Sigmoid colon (tissue), 7 donors: ENCODE measurements at places on chromosomes 12 and 14. TPM values are rescaled to one million over a fixed set of nuclear protein-coding genes. Genes with fewer than 3 reads are reported as not detected.

DNA sequence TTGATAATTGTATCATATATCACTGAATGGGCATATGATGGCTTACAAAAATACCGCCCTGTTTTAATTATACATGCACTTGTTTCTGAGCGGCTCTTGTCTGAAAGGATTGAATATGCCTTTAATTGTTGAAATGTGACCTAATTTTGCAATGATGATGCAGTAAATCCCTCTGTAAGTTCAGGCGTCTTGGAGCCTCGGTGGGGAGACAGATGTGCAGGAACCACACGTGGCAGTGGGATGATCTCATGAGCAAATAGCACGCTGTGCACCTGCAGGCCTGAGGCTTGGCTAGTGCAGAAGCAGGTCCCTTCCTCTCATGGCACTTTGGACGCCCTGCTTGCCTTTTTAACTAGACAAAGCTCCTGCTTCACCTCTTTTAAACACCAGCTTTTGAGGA, 49.3 kb upstream of the ASPG start:
- DNase-seq: no peak

GRCh38 chr12:19707948-19708409, 268.7 kb downstream of the AEBP2 start:
- no peak for DNase-seq

The LRTM2 gene
- not detected for total RNA-seq

The CEBPE gene
- not detected for total RNA-seq

DNA sequence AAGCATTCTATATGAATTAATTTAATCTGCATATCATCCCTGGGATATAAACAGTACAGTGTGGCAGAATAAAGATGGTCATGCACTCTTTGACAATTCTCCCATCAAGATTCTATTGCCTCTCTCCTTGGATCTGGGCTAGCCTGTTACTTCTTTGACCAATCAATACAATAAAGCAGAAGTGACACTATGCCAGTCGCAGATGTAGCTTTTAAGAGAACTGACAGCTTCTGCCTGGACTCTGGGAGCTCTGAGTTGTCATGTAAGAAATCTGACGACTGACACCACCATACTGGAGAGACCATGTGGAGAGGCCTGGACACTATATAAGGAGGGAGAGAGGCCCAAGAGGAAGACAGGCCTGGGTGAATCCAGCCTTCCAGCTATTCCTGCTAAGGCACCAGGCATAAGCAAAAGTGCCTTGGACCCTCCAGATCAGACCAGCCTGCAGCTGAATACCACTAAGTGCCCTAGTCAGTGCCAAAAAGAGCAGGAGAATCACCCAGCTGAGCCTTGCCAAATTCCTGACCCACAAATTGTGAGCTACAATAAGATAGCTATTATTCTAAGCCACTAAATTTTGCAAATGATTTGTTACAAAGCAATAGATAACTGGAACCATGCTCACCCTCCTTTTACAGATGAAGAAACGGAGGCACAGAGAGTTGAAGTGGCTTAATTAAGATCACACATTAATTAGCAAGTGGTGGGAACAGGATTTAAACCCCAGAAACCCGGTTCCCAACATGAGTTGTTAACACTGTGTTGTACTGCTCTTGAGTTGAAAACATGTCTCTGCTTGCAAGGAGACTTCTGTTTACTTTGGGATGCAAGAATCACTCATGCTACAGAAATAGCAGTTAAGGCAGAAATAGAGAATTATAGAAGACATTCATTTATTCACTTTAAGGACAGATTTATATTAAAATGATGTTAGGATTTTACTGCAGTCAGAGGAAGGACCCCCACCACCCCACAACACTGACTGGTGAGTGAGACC, 84.6 kb downstream of the RIN3 start:
- DNase-seq: no peak

- peak; percentile 74 for DNase-seq
Measured at GRCh38 chr14:75273272-75274049, 5.2 kb upstream of the FOS start.

GRCh38 chr12:120536064-120536791, 2.1 kb downstream of the RNF10 start:
- peak; percentile 17 for DNase-seq

DNA sequence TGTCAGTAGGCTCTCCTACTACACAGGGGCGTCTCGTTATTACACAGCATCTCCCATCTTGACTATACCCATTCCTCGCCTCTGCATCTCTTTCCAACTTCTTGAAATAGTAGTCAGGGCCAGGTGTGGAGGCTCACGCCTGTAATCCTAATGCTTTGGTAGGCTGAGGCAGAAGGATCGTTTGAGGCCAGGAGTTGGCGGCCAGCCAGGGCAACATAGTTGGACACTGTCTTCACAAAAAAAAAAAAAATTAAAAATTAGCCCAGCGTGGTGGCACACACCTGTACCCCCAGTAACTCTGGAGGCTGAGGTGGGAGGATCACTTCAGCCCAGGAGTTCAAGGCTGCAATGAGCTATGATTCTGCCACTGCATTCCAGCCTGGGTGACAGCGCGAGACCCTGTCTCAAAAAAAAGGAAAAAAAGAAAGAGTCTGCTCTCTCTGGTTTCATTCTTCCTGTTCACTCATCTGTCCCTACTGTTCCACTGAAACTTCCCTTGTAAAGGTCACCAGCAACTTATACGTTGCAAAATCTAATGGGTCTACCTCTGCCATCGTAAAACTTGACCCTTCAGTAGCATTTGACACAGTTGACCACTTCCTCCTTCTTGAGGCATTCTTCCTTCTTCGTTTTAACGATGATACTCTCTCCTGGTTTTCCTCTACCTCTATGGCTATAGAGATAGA, 41.0 kb upstream of the PTGR2 start:
- DNase-seq: no peak

- no peak for DNase-seq
Measured at GRCh38 chr12:78756936-78757335, 107.6 kb upstream of the SYT1 start.

- DNase-seq: no peak
Measured at GRCh38 chr12:15320881-15321280, 1.4 kb upstream of the PTPRO start.

- peak; percentile 97 for DNase-seq
Measured at GRCh38 chr12:93813972-93814821, 137.0 kb downstream of the CRADD start.

The SLC10A1 gene
- not detected for total RNA-seq

GRCh38 chr12:130972586-130972950, 18.9 kb downstream of the ADGRD1 start:
- DNase-seq: peak; percentile 32

GRCh38 chr14:76868454-76869170, 42.4 kb downstream of the LRRC74A start:
- DNase-seq: no peak

GRCh38 chr14:73344319-73344718, 107.0 kb downstream of the PAPLN start:
- no peak for DNase-seq

GRCh38 chr12:66199831-66200509, 11.0 kb downstream of the IRAK3 start:
- DNase-seq: no peak

GRCh38 chr12:70661466-70662161, 24.4 kb upstream of the PTPRB start:
- no peak for DNase-seq

DNA sequence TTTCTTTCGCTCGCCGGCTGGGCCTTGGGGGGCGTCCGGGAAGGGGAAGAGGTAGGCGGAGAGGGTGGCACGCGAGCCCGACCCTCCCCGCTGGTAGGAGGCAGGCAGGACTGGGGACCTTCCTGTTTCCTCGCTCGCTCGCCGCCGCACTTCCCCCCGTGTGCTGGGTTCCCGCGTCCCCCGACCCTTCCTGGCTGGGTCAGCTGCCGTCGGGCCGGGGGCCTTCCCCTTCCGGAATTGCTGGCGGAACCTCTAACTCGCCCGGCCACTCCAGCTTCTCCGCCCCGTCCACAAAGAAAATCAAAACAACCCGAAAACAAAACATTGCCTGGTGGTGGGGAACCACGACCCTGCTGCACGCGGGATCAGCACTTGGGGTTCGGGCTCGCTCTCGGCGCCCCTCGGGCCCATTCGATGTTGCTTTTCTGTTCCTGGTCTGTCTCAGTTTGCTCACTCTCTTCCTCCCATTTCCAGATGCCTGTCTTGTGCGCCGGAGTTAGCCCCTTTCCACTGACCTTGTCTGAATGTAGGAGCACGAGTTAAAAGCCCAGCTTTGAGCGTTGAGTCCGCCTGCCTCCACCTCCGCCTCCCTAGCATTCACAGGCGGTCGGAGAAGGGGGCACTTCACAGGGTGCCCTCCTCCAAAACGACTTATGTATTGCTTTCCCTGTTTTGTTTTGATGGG, 581 bp downstream of the PAPOLA start:
- DNase-seq: peak; percentile 74

DNA sequence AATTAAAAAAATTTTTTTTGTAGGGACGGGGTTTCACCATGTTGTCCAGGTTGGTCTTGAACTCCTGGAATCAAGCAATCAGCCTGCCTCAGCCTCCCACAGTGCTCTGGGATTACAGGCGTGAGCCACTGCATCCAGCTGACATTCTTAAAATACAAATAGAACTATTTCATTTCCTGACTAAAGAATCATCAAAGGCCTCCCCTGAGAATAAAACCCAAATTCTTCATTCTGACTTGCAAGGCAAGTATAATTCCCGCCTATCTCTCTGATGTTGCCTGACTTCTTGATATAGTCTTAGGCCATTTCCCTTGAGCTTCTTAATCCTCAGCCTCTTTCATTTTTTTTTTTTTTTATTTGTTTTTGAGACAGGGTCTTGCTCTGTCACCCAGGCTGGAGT, 4.4 kb upstream of the BICD1 start:
- no peak for DNase-seq

- no peak for DNase-seq
Measured at GRCh38 chr12:754851-755562, 2.6 kb downstream of the WNK1 start.

- no peak for DNase-seq
Measured at GRCh38 chr12:16590645-16591044, 15.3 kb downstream of the LMO3 start.

The SYT1 gene
- total RNA-seq: 20.0 TPM

GRCh38 chr12:119207063-119207560, 28.4 kb downstream of the HSPB8 start:
- DNase-seq: no peak

The RNF10 gene
- total RNA-seq: 111 TPM

DNA sequence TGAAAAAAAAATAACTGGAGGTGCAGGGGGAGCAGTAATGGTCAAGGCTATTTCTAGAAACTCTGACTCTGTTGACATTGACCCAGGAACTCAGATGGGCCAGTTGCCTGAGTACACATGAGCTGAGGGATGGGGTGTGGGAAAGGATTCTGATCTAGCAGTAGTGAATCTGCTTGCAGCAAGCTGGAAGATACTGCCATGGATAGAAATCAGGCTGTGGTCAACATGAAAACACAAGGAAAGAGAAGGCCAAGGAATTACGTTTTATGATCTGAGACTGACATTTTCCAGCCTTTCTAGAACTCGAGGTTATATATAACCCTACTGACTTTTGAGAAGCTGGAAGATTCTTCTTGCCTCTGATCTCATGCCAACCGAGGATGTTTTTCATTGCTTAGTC, 90.0 kb downstream of the ANO6 start:
- DNase-seq: no peak

DNA sequence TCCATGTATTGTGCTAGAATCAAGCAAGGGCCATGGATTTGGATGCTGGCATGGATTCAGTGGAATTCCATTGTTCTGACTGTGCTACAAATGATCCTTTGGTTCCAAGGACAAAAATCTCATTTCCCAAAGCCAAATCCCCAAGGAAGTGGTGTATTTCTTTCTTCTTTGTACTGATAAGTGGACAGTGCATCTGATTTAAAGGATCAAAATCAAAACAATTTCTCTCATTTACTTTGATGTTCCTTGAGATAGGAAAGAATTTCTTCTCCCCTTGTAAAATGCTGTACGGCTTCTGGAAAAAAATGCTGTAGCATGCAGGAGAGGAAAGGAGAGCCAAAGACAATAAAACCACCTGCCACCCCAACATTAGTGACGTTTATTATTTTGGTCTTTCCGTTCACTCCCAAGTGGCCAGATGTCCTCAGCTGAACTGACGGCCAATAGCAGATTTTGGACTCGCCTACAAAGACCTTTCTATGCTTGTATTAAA, 185.7 kb downstream of the PRKD1 start:
- DNase-seq: no peak

DNA sequence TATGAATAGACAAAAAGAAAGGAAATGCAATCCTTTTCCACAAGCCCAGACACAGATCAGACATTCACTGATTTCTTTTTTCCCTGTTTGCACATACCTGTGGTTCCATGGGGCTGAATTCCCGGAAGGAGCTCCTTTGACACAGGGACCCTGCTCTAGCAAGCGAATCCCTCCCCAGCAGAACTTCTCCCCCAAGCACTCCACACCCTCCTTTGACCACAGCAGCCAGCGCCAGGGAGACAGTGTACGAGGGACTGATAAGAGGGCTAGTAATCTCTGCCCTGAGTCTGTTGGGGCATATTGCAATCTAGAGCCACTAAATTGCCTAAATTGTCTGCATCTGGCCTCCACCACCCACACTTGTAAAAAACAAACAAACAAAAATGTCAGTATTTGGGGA, 83.4 kb upstream of the NTF3 start:
- no peak for DNase-seq

- DNase-seq: no peak
Measured at GRCh38 chr14:22097586-22098292, 424.1 kb upstream of the OR4E1 start.

DNA sequence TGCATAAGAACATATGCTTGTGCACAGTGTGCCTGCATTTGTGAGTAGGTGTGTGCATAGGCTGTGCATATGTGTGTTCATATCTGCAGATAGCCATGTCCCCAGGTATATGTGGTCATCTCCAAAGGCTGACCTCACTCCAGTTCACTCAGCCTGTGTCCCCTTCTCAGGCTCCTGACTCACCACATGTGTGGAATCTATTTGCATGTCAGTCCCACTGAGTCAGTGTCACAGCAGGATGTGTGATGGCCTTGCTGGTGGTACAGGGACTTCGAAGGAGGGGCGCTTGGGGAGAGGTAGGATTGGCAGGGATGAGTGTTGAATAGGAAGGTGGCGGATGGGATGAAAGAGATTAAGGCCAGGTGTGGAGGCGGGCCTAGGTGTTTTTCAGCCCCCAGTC, 35.5 kb downstream of the KRT80 start:
- DNase-seq: no peak

The MYH6 gene
- total RNA-seq: not detected

GRCh38 chr12:68159681-68160304, at the start of gene IFNG:
TSS of gene IFNG (minus strand) at chr12:68159740. CDS start at chr12:68159615, 125 bp downstream.
- no peak for DNase-seq
